ENCODE measurements at places on chromosomes 1 and 21.

DNA sequence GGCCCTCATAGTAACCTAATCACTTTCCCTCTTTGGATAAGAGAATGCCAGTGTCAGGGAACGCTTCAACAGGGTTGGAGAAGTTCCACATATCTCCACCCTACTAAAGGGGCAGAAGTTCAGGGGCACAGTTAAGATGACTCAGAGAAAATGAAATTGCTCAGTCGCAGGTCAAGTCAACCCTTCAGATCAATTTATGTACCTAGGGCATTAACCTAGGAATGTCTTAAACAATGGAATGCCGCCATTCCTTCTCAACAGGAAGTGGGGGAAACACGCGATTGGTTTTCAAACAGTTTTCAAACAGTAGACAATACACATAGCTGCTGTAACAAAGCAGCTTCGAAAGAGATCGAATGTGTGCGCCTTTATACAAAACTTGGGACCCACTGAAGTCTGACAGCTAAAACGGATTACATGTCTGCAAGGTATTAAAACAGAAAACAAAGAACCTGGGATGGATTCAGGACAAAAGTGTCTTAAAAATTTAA is 897 bp downstream of the SLC25A24 start:
- no peak for DNase-seq

- no peak for DNase-seq
Measured at GRCh38 chr1:115300087-115300876, 37.8 kb downstream of the NGF start.

DNA sequence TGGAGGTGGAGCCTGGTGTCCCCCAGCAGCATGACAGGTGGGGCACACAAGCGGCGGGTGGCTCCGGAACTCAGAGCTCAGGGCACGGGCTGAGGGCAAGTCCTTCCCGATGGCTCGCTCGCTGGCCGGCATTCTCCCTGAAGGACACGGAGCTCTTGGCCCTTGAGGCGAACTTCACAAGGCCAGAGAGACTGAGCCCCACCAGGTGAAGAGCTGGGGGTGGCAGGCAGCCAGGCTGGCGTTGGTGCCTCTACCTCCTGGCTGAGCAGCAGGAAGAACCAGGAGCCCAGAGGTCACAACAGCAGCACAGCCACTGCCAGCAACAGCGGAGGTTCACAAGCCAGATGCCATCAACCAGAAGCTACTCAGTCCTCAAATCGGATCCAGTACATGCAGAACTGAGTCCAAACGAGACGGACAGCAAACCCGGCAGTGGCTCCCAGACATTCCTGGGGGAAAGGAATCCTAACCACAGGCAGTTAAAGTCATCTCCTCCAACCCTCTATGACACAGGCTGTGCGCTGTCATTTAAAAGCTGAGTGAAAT is 54.1 kb downstream of the NPHP4 start:
- no peak for DNase-seq

GRCh38 chr1:25532970-25533369 is 10.4 kb upstream of the LDLRAP1 start:
- no peak for DNase-seq

DNA sequence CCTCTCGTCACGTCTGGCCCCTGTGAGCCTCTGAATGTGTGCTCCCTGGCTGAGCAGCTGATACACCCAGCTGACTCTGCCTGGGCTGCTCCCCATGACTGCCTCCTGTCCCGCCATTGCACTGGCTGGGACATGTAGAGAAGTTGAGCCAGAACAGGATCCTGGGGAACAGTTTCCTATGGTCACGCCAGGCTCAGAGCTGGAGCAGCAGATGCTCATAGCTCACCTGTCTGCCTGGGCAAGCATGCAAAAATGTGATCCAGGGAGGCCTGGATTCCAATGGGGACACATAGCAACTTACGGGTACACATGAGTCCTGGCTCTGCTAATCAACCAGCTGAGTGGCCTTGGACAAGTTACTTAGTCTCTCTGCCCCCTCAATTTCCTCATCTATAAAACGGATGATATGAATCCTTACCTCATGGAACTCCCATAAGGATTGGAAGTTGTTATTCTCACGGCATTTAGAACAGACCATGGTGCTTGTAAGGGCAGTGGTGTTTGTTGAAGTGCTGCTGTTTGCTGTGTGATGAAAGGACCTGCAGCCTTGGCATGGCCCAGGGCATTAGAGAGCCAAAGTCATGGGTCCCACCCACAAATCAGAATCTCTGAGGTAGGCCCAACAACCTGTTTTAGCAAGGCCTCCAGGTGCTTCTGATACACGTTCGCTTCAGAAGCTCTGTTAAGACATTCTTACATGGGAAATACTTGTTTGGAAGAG is 150.3 kb upstream of the VANGL1 start:
- DNase-seq = no peak

GRCh38 chr1:113192242-113192641 is 119.2 kb downstream of the LRIG2 start:
- no peak for DNase-seq

- no peak for DNase-seq
Measured at GRCh38 chr1:21782349-21782867, 541 bp downstream of the USP48 start.

GRCh38 chr1:228314315-228314657 is 92.3 kb downstream of the TRIM11 start:
- no peak for DNase-seq

- no peak for DNase-seq
Measured at GRCh38 chr1:67399199-67399993, 30.8 kb downstream of the SERBP1 start.

DNA sequence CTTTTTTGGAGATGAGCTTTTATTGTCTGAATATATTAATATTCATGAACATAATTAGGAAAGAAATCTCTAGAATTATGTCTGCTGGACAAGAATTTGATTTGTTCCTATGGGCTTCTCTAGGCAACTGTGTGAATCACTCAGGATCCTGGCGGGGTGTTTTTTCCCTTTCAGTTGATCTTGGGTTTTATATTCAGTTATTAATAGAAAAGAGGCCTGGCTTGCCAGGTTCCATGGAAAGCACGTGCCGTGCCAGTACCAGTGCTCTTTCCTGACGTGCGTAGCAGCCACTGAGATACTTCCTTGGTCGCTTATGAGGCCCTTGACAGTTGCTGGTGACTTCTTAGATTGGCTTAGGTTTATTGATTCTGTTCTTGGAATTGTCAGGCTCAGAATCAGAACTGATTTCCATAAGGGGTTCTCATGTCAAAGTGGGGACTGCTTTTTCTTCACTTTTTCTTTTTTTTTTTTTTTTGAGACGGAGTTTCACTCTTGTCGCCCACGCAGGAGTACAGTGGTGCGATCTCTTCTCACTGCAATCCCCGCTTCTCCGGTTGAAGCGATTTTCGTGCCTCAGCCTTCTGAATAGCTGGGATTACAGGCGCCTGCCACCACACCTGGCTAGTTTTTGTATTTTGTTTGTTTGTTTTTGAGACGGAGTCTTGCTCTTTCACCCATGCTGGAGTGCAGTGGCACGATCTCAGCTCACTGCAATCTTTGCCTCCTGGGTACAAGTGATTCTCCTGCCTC is 48.7 kb upstream of the KIF1B start:
- no peak for DNase-seq

GRCh38 chr1:14946684-14947238 is 206.8 kb upstream of the TMEM51 start:
- DNase-seq = no peak

- no peak for DNase-seq
Measured at GRCh38 chr21:28518630-28519029, 474.0 kb downstream of the LTN1 start.

GRCh38 chr1:31120783-31121180 is 55.3 kb upstream of the PUM1 start:
- DNase-seq = no peak

DNA sequence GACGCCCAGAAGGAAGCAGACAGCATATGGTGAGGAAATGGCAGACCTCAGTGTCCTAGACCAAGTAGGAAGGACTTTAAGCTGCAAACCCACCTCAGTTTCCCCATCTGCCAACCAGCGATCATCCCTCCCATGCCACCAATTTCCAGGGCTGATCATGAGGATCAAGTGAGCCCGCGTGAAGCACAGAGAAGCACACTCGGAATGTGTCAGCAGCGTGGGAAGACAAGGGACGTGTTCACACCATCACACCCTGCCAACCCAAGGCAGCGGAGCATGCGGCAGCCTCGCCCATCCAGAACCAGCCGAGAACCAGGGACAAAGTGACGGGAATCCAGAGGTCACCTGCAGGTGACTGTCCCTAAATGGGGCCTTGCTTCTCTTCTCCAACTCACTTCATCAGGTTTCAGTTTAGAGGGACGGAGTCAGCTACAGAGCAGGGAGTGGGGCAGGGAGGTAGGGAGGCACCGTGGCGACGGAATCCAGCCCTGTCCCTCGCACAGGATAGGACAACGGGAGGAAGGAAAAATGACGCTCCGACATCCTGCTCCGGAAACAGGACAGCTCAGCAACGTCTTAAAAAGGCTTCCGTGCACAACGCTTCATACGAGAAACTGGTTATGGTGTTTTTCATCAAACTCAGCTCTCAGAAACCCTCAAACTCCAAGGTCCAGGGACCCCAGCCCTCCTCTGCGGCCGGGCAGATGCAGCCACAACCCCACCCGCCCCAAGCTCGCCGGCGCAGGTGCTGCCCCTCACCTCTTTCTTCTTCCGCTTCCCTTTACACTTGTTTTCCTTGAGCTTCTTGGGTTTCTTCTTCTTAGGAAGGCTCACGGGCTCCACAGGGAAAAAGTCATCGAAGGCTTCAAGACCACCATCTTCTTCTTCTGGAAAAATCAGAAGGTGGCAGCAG is 12.5 kb downstream of the CHD5 start:
- DNase-seq = no peak

DNA sequence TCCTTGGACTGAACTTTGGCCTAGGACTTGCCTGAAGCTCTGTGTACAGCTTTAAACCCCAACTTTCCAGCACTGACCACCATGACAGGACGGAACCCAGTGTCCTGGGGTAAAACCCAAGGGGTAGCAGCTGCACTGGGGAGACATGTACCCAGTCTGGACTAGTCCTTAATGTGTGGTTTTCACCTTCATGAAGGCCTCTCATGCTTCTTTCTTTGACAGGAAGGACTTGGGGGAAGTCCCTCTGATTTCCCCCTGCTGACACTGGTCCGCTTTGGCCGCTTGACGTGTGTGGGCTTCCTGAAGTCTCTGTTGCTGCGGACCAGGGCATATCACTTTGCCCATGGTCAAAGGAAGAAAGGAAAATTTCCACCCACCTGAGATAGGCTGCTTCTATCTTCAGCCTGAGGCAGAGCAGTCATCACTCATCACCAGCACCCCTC is 66.3 kb upstream of the PRDX6 start:
- peak; percentile 69 for DNase-seq

DNA sequence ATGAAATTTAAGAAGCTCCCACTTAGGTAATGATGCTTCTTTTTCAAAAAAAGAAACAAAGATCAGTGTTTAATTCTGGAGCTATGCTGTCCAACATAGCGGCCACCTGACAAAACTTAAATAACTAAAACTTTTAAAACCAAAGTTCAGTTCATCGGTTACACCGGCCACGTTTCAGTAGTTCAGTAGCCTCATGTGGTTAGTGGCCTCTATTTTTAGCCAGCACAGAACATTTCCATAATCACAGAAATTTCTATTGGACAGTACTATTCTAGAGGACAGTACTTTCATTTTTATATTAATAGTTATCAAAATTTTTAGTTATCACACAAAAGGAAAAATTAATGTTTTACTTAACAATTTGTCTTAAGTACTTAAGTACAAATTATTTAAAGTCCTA is 141.0 kb downstream of the USP25 start:
- DNase-seq = peak; percentile 10

- DNase-seq = no peak
Measured at GRCh38 chr21:42122398-42122797, 51.3 kb downstream of the UMODL1 start.

- no peak for DNase-seq
Measured at GRCh38 chr21:43758111-43758641, 17.9 kb downstream of the CSTB start.

- DNase-seq = no peak
Measured at GRCh38 chr1:17795836-17796645, 40.9 kb downstream of the ACTL8 start.

GRCh38 chr1:40606978-40607377 is 58.5 kb downstream of the RIMS3 start:
- DNase-seq = no peak

- no peak for DNase-seq
Measured at GRCh38 chr1:61808321-61808720, 66.0 kb downstream of the PATJ start.

- DNase-seq = no peak
Measured at GRCh38 chr1:244150665-244151064, 99.6 kb downstream of the ZBTB18 start.

DNA sequence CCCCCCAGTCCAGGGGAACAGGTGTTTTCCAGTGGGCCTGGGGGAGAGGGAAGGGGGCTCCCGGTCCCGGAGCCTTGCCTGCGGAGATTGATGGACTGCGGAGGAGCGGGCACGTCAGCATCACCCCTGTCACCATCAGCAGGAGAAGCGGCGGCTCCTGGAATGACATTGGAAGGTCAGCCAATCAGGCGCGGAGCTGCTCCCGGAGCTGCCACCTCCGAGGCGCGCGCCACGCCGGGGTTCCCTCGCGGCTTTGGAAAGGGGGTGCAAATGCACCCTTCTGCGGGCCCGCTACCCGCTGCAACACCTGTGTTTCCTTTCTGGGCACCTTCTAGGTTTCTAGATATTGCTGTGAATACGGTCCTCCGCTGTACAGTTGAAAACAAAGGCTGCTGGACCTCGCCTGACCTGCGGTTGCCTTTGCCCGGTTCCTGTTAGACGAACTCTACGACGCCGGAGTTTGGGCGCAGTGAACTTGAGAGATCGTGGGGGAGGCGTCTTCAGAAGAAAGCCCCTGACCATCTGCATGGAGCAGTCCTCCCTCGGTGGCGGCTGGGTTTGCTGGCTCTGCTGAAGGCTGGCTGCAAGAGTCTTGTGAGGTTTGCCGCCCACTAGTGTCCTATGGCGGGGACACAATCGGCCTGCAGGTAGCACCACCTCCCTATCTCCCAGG is 5.3 kb downstream of the DSCAM start:
- no peak for DNase-seq

DNA sequence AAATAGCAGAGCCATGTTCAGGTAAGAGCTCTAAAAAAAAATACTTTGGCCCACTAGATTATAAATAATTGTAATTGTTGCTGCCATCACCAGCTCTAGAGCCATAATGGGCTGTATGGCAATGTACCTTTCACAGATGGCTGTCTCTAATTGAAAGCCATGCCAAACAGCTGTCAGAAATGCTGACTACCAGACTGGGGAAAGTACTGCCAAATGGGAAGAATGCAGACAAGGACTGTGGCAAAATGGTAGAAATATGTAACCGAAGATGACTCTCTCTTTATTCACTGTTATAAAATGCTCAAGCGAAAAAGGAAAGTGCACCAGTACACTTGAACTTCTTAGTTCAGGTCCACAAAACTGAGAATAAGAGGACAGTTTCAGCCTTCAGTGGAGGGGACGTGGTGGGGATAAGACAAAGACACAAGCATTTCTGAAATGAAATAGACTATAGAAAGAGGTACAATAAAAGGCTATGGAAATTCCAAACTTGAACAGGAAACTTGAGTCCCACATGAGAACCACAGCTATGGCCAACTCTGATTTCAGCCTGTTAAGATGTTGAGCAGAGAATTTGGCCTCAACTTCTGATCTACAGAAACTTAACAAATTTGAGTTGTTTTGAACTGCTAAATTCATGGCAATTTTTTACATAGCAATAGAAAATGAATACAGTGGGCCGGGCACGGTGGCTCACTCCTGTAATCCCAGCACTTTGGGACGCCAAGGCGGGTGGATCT is 46.5 kb upstream of the LPGAT1 start:
- DNase-seq = no peak

- DNase-seq = no peak
Measured at GRCh38 chr21:46031484-46031883, 49.9 kb downstream of the COL6A1 start.
